ENCODE measurements at places on chromosomes 16 and 17.

- no peak for DNase-seq
Measured at GRCh38 chr16:13957197-13958078, 37.5 kb downstream of the ERCC4 start.

GRCh38 chr16:57637020-57637419, 8.6 kb downstream of the ADGRG1 start:
- DNase-seq = no peak

GRCh38 chr17:29133121-29133713, 47.0 kb downstream of the MYO18A start:
- no peak for DNase-seq

DNA sequence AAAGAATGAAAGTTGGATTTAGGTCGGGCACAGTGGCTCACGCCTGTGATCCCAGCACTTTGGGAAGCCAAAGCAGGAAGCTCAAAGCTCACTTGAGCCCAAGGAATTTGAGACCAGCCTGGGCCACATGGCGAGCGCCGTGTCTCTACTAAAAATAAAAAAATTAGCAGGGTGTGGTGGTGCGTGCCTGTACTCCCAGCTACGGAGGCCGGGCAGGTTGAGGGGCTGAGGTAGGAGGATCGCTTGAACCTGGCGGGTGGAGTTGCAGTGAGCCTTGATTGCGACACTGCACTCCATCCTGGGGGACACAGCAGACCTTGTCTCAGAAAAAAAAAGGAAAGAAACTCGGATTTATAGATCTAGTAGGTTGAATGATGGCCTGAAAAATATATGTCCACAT, 37.4 kb upstream of the RPH3AL start:
- no peak for DNase-seq

DNA sequence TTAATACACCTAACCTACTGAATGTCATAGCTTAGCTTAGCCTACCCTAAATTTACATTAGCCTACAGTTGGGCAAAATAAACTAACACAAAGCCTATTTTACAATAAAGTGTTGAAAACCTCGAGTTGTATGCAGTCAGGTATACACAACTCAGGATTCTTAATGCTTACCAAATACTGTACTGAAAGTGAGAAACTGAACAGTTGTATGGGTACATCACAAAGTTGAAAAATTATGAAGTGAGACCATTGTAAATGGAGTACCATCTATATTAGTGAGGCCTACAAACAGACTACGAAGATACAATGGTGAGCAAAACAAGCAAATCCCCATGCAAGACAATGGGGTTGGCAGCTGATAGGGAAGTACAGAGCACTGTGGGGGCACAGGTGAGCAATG, 79.7 kb downstream of the VAT1L start:
- no peak for DNase-seq

GRCh38 chr16:79653373-79653891, 52.9 kb upstream of the MAF start:
- no peak for DNase-seq

- no peak for DNase-seq
Measured at GRCh38 chr17:27318633-27319032, 24.7 kb downstream of the WSB1 start.

All from ecto neural progenitor cell (in vitro differentiated cells).